ENCODE measurements at places on chromosomes 7 and 10.

- DNase-seq, result no peak
Observed at GRCh38 chr7:22565315-22565811, 65.4 kb upstream of the STEAP1B start.

DNA sequence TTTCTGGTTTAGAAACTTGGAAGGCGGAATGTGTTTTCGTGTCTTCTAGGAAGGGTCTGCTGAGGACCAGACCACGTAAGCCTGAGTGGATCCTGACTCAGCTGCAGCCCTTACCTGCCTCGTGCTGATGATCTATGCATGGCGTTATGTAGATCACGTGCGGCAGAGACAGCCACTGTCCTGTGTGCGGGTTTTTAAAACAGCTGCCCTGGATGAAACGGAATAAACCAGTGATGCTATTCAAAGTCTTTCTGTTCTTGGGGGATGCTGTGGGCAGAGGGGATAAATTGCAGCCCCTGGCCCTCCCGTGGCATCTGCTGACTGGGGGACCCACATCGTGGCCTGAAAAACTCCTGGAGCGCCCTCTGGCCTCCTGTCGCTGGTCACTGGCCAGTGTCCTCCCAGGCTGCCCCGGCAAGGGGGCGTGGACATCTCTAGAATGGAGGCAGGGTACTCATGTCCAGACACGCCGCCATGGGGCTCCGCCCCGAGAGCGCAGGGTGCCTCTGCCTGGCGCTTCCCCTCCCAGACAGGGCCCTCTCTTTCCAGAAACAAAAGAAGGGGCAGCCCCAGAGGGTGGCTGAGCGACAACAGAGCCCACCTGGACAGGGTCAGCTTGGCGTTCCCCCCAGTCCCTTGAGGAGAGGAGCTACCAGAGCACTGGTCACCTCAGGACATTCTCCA is 13.2 kb downstream of the ALKBH4 start:
- no peak for DNase-seq

- DNase-seq, result no peak
Observed at GRCh38 chr10:108180878-108181277, 1016.4 kb upstream of the SORCS1 start.

- no peak for DNase-seq
Observed at GRCh38 chr10:72503241-72503640, 122.6 kb downstream of the MICU1 start.

GRCh38 chr7:50554431-50555322 is 10.5 kb downstream of the DDC start:
- DNase-seq, result no peak

DNA sequence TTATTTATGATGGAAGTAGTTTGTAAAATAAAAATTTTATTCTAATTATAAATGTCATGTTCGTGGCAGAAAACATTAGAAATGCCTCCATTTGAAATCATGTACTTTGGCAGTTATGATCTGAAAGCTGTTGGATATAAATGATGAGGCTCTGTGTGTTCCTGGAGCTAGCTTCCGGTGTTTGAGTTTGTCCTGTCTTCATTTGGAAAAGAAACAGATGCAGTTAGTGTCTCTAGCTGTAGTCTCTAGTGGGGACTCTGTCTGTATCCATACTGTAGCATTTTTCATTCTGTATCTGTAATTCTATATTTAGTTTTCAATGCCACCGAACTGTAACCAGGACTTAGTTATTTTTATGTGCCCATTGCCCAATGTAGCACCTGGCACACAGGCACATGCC is 197.0 kb upstream of the FZD1 start:
- DNase-seq, result no peak

GRCh38 chr10:48903151-48903550 is 36.5 kb downstream of the LRRC18 start:
- DNase-seq, result no peak

- DNase-seq, result no peak
Observed at GRCh38 chr7:17315974-17316373, 17.5 kb downstream of the AHR start.

DNA sequence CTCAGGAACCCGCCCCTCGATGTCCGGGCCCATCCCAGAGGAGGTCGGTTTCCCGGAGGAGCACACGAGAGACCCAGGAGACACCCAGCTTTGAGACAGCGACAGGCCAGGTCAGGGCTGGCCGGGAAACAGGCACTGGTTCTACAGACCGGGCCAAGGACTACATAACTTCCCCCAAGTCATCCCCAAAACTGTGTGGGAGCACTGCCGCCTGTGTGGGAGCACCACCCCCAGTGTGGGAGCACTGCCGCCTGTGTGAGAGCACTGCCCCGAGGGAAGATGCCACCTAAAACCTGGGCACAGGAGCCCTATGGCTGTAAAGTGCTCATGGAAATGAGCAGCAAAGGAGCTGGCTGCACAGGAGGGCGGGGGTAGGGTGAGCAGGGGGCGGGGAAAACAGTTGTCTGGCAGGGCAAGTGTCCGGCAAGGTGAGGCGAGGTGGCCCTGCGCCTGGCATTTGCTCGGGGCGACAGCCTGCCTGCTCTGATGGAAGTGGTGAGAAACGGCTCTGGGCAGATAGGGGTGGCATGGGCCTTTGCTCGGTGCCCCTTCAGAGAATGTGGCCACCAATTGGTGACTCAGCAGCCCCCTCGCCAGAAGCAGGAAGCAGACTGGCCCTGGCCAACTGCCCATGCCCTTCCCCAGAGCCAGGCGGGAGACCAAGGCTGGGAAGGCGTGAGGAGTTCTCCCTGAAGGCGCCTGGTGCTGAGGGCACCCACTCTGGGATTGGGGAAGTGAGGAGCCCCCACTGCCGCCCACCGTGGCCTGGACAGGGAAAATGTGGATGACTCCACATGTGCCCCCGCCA is 26.2 kb downstream of the PAPOLB start:
- no peak for DNase-seq

DNA sequence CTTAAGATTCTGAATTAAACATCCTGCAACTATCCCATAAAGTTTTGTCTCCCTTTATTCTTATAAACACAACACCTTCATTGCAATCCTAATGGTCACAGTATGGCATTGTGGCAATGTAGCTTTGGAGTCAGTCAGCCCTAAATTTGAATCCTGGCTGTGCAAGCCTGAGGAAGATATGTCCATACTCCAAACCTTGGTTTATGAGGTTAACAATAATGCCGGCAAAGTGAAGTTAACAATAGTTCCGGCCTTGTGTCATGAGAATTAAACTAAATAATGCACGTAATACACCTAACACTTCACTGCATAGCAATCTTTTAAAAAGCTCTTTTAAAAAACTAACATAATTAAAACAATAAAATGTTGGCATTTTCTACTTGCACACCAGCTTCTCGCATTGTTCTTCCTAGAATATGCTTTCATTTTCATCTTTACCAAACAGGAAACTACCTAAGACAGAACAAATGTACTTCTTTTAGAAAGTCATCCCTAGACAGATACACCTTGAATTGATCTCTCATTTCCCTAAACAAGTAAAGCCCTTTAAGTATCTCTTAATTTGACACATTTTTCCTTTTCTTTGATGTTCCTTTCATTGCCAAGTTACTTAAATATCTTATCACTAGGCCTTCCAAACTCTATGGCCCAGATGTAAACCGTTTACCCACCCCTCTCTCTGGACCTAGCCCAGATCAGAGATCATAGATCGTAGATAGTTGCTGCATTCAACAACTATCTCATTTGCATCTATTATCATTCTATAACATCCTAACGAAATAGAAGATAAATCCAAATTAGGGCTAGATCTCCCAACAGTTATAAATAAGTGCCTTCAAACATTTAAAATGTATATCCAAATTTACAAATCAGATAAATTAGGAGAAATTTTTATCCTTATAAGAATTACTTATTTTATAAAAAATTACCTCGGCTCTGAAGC is 66.7 kb downstream of the CREB3L2 start:
- DNase-seq, result no peak

DNA sequence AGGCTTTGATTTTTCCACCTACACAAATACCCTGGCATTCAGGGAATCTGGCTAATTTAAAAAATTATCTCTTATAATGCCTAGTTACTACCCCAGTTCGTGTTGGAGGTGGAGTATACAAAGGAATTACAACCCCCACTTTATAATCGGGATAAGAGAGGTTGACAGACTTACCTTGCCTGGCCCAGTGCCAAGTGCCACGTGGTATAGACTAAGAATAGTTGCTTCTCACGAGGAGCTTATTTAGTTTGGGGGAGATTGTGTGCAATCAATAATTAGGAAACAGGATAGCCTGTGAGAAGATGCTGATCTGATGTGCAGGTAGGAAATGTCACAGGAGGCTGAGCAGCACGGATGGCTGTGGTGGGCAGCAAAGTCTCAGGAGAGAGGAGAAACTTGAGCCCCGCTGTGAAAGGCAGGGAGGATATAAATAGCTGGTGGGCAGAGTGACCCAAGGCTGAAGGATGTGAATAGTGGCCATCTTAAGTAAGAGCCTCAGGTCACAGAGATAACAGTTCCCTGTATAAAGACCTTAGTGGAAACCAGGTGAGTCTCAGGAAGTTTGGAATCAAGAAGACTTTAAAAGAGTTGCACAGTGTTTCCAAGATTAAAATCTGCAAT is 11.3 kb upstream of the ATXN7L1 start:
- DNase-seq, result no peak

GRCh38 chr10:124180947-124181549 is 87.7 kb upstream of the CHST15 start:
- DNase-seq, result no peak

DNA sequence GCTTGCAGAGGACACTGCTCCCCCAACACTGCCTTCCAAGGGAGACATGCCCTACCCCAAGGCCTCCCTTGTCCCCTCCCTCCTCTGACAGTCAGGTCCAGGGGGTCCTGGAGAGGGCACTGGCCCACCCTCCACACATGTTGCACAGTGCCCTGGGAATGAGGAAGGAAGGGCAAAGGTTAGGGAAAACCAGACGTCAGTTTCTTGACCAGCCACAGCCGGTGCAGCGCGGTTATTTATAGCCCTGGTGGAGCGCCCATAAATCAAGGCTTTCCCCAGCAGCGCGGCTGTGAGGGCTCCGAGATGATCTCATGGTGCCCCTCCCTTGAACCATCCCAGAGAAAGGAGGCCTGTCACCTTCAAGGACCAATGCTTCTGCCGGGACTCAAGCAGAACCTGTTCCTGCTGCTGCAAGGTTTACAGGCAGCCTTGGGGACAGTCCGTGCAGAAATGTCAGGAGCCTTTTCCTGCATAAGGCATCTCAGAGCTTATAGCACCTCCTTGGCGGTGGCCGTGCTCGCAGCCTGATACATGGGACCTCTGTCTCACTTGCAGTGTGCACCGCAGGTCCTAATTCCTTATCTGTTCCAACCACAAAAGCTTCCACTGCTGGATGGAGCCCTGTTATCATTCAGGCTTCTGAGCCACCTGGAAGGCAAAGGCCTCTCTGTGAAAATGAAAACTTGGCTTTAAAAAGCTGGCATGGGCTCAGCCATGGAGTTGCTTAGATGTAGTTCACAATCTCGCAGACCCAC is 127.3 kb downstream of the LHPP start:
- DNase-seq, result no peak

GRCh38 chr10:103554488-103555324 is 61.2 kb downstream of the NEURL1 start:
- no peak for DNase-seq

- DNase-seq, result no peak
Observed at GRCh38 chr7:150466477-150466876, 16.0 kb downstream of the GIMAP8 start.

- DNase-seq, result no peak
Observed at GRCh38 chr10:1153251-1153763, 97.1 kb downstream of the WDR37 start.

- no peak for DNase-seq
Observed at GRCh38 chr10:122264436-122264835, 6.7 kb upstream of the BTBD16 start.
